ENCODE measurements at places on chromosomes 12 and 14. TPM values are rescaled to one million over a fixed set of nuclear protein-coding genes. Genes with fewer than 3 reads are reported as not detected.

DNA sequence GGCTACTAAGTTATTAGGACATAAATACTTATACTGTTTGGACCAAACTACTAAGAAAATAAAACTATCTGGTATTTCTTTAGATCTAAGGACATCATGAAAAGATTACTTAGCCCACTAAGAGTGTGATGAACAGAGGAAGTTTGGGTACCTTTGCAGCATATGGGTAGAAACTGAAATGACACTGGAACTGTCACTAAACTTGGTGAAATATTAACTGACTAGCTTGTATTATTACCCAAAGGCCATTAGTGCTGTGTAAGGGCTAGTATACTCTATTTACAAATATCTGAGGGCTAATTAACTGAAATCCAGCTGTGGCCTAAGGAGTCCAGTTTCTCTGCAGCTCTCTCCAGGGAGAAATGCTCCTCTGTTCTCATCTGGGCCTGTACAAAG, 45.5 kb downstream of the PAWR start:
- no peaks in the 10 kb centered on the region for H3K27me3 ChIP-seq
- H3K4me1 ChIP-seq, result no peaks in the 10 kb centered on the region
- H3K27ac ChIP-seq, result no peak overlapping the region
- no peak for DNase-seq

- peaks cover 22% of the 10 kb centered on the region for H3K36me3 ChIP-seq
- no peak overlapping the region for H3K4me3 ChIP-seq
- no peak overlapping the region for H3K27ac ChIP-seq
- no peak for DNase-seq
- H3K4me1 ChIP-seq, result no peaks in the 10 kb centered on the region
Measured at GRCh38 chr12:20631711-20632110, 63.4 kb upstream of the SLCO1C1 start.

DNA sequence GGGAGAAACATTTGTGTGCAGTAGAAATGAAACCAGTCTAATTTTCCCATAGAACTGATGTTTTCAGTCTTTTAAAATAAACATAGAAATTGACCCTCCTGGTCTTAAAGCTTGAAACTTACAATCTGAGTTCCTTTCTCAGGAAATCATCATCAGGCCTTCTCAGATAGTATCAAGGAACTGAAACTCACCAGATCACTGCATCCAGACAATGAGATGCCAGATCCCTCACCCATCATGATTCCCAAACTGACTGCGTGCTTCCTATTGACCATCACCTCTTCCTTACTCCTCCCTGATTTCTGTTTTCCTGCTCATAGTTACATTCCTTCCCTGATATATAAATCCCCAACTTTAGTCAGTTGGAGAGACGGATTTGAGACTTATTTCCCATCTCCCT, 195.0 kb upstream of the AMIGO2 start:
- H3K27ac ChIP-seq, result no peak overlapping the region
- no peaks in the 10 kb centered on the region for H3K36me3 ChIP-seq
- peaks cover 18% of the 10 kb centered on the region for H3K4me1 ChIP-seq
- no peaks in the 10 kb centered on the region for H3K27me3 ChIP-seq
- DNase-seq, result no peak

GRCh38 chr12:31321186-31321896, 4.6 kb downstream of the SINHCAF start:
- H3K27me3 ChIP-seq, result no peaks in the 10 kb centered on the region
- no peak overlapping the region for H3K4me3 ChIP-seq
- no peaks in the 10 kb centered on the region for H3K4me1 ChIP-seq
- H3K36me3 ChIP-seq, result no peaks in the 10 kb centered on the region
- DNase-seq, result no peak
- no peak overlapping the region for H3K27ac ChIP-seq

DNA sequence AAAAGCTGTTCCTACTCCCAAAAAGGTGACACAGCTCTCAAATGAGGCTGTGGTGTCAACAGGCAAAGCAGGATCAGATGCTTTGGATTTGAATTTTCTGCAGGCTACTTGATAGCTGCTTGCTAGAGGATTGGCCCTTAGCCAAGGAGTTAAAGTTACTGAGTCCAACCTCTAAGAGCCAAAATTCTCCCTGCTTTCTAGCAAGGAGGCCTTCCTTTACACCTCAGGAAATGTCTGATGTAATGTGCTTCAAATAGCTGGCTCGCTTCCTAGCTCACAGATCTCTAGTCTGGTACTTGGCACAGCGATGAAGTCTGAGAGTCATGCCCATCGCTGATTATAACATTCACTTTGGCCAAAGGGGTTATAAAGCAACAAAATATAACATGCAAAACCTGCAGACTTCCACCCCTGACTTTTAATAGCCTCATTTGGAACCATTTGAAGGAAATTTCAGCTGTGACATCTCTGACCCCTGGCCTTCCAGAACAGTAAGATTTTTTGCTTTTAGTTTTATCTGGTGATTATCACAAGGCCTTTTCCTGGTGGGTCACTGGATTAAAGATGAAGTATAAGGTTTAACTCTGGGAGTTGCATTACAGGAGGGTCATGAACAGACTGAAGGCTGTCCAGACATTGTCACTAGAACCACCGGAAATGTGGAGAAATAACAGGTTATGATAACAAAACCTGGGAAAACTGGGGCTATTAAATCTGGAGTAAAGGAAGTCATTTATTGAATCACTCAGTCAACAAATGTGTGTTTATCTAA, 189.7 kb downstream of the EPS8 start:
- no peaks in the 10 kb centered on the region for H3K36me3 ChIP-seq
- H3K27ac ChIP-seq, result peak overlapping the region; percentile 66
- no peak overlapping the region for H3K4me3 ChIP-seq
- no peaks in the 10 kb centered on the region for H3K4me1 ChIP-seq
- H3K27me3 ChIP-seq, result no peaks in the 10 kb centered on the region

ADAM21 gene
- 0.35 TPM for total RNA-seq

PROX2 gene
- total RNA-seq, result not detected

MYF6 gene
- total RNA-seq, result 0.28 TPM
